Stimulated activated CD4-positive, alpha-beta T cell treated with anti-CD3 and anti-CD28 coated beads, Interleukin-15, amount 100 ng/mL, for 48 hours (primary cell): ENCODE measurements at places on chromosomes 2 and 18.

- no peak for DNase-seq
Measured at GRCh38 chr2:231727621-231728020, 19.3 kb downstream of the PTMA start.

DNA sequence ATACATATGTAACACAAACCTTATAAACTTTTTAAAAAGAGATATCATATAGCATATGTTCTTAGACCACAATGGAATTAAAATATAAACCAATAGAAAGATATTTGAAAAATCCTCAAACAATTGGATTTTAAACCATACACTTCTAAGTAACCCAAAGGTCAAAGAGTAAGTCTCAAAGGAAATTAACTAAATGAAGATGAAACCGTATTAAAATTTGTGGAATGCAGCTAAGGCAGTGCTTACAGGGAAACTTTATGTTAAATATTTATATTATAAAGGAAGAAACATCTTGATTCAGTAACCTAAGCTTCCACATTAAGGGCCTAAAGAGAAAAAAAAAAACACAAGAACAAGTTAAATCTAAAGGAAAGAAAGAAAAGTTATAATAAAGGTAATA lies 966.1 kb downstream of the SLC4A3 start:
- DNase-seq, result no peak

DNA sequence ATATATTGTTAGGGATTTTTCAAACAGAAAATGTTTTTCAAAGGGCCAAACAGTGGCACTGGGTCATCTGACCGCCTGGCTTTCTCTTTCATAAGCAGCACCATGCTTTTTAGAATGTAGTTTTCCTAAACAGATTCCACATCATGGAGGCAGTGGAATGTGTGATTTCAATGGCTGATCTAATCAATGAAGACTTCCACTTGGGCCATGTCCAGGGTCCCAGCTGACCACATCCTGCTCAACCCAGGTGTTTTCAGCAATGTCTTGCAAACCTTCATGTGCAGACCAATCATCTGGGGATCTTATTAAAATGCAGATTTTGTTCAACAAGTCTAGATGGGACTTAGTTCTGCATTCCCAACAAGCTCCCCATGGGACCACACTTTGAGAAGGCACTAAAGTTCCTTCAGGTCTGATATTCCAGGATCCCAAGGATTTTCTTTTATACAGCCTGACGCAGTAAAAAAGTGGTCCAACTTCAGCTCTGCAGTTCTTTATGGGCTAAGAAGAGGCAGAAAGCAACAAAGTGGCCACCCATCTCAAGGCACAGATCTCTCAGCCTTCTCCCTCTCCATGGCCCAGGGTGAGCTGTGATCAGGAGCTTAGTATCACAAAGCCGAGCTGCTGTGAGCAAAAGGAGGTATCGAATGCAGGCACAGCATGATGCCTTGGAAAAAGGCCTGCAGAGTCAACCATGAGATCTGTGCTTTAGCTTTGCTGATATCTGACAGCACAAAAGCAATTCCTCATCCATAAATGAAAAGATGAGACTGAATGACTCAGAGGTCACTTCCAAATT lies 3.7 kb downstream of the ALKAL2 start:
- no peak for DNase-seq

- no peak for DNase-seq
Measured at GRCh38 chr18:27860701-27861107, 316.2 kb downstream of the CDH2 start.
